Retina (tissue), 1 donor: ENCODE measurements at places on chromosomes 3 and 15.

GRCh38 chr15:49423021-49423420, at the start of gene FGF7:
FGF7 (plus strand) TSS chr15:49423242; CDS start chr15:49424298, 1,056 bp downstream.
- DNase-seq: peak; percentile 23

DNA sequence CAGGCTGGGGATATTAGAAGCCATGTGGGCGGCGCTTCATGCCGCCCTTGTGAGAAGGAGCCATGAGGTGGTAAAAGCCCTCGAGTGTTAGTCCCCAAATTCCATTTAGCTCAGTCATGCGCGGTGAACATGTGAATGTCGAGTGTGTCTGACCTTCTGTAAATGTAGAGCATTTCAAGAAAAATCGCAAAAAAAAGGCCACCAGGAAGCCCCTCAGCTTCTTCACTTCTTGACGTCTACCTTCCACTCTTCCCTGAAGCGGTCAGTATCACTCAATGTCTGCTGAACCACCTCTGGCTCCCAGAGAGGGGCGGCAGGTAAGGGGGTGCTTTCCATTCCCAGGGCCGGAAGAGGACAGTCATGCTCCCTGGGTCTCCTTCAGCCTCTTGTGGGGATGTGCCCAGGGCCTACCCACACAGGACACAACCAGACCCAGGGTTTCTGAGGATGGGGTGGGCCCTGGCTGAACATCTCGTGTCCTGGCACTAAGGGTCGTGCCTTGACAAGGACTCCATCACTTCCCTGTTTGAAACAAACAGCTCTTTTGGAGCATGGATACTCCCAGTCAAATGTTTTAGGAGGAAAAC, 274.9 kb downstream of the FAM43A start:
- no peak for DNase-seq

- DNase-seq: no peak
Measured at GRCh38 chr15:47179988-47180387, 537.3 kb upstream of the SEMA6D start.

DNA sequence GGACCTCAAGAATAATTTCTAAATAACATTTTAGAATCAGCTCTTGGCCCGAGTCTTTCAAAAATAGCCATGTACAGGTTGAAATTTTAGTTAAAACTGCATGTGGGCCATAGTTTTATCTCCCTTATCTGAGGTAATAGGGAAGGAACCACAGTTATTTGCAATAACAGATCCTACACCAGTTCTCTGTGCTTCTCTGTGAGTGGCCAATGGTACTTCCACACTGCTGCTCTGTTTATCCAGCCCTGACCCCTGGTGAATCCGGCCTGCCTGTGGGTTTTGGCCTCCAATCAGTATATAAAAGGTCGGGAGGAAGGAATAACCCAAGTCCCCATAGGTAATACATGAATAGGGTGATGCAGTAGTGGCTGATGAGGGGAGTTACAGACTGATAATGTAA, 48.0 kb upstream of the TNIK start:
- DNase-seq: no peak

GRCh38 chr3:66363148-66363547, 137.7 kb downstream of the LRIG1 start:
- DNase-seq: peak; percentile 42

- peak; percentile 81 for DNase-seq
Measured at GRCh38 chr3:129974833-129975704, 549 bp downstream of the TRH start.

GRCh38 chr3:123586131-123586530, 1.3 kb upstream of the HACD2 start:
- DNase-seq: peak; percentile 81

DNA sequence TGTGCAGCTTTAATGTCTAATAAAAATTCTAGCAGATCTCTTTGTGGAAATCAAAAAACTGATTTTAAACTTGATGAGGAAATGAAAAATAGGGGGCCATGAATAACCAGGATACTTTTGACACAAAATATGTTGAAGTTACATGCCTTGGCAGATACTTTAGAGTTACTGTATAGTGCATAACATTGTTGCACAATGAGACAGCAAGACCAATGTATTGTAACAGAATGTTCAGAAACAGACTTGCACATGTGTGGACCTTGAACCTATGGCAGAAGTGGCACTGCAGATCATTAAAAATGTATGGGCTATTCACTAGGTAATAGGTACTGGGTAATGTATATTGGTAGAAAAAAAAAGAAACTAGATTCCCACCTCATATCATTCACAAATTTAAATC, 343.0 kb upstream of the ARL6 start:
- no peak for DNase-seq

GRCh38 chr15:75590239-75590638, 11.1 kb upstream of the PTPN9 start:
- DNase-seq: no peak

DNA sequence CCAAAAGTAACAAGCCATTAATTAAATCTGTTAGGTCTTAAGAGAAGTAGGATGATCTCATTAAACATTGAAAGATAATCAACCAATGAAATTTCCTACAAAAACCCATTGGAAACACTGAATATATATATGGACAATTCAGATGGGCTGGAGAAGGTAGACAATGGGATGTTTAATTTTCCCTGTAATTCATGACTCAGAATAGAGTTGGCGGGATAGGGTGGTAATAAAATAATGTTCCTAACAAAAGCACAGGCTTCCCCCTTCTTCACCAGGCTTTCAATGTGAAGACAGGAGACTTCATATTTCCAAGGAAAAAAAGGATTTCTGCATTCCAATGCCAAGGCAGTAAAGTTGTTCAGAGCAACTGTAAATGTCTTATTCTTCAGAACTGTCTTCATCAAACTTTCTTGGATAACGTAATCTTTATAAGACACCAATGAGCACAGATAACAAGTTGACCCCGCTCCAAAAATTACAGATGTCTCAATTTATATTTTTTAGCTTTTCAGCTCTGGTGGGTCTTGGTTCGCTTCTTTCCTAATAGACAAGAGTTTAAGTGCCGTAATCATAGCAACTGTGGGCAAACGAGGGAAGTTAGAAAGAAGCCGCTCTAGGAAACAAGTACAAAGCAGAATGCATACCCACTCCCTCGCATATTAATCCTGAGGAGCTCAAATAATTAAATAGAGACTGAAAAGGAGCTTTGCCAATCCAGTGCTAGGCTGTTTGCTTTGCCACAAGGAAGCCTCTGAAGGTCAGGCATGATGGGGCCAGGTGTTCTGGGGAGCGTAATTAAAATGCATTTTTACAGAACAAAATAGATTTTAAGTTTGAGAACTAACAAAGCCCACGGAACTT, 377.0 kb downstream of the FOXP1 start:
- no peak for DNase-seq

GRCh38 chr15:28891588-28891987, 5.8 kb downstream of the APBA2 start:
- DNase-seq: no peak

DNA sequence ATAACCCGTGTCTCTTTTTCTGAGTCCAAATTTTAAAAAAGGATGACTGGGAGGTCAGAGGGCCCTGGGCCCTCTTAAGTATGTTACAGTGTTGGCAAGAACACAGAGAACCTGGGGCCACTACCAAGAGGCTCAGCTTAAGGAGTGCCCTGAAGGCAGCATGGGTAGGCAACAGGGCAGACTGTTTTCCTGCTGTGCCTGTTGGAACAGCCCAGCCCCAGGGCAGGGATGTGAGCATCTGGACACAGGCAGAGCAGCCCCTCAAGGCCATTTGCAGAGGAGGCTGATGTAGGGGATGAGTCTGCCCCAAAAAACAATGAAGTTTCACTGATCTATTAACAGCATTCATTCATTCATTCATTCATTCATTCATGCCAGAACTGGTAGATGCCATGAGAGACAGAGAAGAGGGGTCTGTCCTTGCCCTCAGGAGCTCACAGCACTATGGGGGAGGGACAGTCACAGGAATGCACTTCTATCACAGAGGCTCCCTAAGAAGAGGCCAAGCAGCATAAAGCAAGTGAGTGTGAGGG, 2.2 kb upstream of the LTF start:
- no peak for DNase-seq

DNA sequence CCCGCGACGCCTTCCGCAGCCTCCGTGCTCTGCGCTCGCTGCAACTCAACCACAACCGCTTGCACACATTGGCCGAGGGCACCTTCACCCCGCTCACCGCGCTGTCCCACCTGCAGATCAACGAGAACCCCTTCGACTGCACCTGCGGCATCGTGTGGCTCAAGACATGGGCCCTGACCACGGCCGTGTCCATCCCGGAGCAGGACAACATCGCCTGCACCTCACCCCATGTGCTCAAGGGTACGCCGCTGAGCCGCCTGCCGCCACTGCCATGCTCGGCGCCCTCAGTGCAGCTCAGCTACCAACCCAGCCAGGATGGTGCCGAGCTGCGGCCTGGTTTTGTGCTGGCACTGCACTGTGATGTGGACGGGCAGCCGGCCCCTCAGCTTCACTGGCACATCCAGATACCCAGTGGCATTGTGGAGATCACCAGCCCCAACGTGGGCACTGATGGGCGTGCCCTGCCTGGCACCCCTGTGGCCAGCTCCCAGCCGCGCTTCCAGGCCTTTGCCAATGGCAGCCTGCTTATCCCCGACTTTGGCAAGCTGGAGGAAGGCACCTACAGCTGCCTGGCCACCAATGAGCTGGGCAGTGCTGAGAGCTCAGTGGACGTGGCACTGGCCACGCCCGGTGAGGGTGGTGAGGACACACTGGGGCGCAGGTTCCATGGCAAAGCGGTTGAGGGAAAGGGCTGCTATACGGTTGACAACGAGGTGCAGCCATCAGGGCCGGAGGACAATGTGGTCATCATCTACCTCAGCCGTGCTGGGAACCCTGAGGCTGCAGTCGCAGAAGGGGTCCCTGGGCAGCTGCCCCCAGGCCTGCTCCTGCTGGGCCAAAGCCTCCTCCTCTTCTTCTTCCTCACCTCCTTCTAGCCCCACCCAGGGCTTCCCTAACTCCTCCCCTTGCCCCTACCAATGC, 2.0 kb downstream of the ISLR start:
- DNase-seq: no peak

DNA sequence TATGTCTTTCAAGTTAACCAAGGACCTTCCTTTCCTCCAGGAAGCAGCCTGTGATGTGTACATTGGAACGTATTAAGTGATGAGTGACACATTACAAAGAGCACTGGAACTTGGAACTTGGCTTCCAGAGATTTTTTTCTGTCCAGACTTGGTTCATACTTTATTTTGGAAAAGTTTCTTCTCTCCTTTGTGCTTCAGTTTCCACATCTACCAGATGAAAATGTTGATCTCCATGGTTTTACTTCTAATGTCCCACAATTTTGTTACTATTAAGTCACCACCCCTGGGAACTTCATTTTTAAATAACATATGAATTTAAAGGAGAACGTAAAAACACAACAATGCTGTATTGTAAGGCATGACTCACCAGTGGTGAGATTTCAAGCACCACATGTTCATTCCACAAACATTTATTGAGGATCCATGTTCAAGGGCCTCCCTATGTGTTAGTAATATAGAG, 290.7 kb upstream of the LMCD1 start:
- DNase-seq: no peak

GRCh38 chr3:127680798-127681221, 8.1 kb downstream of the ABTB1 start:
- no peak for DNase-seq

GRCh38 chr3:171328419-171329082, 131.7 kb downstream of the TNIK start:
- peak; percentile 39 for DNase-seq

DNA sequence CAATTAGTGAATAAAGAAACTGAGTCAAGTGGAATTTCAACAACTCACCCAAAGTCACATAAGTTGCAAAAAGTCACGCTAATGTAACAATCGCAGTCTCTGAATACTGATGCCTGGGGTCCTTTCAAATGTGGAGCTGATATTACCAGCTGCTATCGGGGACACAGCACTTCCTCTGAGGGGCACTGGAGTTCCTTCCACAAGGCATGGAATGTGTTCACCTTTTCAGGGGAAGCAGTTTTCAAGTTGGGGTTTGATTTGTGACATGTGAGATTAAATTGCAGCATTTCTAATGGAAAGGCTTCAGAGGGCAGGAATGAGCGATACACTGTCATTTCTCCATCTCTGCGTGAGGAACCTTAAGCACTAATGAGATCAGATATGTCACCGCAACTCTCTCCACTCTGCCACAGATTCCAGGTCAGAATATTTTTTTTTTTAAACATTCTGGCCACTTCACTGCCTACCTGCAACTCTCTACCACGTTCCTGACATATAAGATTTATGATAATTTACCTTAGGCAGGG, 807.2 kb upstream of the CFAP20DC start:
- no peak for DNase-seq

DNA sequence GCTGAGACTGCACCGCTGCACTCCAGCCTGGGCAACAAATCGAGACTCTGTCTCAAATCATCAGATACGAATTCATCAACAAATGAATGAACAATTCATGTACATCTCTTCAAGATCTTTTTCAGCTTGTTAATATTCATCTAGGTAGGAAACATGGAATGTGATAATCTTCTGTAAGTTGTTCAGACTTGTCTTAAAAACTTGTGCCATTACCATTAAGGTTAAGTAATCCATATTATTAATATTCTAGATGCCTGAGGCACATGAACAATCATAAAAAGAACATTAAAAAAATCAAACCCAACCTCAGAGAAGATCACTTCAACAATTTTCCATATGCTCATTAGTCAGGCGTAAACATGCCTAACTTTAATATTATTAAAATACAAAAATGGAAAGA, 36.2 kb downstream of the CHSY1 start:
- DNase-seq: no peak

- DNase-seq: peak; percentile 54
Measured at GRCh38 chr3:11096266-11097139, 57.8 kb upstream of the HRH1 start.

DNA sequence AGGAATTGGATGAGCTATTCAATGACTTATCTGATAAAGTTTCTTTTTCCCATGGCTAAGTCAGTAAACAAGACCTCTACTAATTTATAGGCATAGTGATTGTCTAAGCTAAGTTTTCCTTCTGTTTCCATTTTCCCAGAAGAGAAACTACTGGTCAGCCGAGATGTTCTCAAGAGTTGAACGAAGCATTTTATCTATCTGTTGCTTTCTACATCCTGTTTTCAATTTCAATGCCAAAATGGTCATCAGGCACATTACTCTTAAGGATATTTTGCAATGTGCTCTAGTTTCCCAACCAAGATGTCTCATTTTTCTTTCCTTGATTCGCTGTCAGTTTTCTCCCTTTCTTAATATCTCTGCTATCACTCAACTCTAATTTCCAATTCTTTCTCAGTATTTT, 228.7 kb downstream of the MBNL1 start:
- no peak for DNase-seq

- no peak for DNase-seq
Measured at GRCh38 chr15:50970524-50970923, 62.0 kb downstream of the AP4E1 start.
